HS-27A (cell line): ENCODE measurements at places on chromosomes 1 and 21.

DNA sequence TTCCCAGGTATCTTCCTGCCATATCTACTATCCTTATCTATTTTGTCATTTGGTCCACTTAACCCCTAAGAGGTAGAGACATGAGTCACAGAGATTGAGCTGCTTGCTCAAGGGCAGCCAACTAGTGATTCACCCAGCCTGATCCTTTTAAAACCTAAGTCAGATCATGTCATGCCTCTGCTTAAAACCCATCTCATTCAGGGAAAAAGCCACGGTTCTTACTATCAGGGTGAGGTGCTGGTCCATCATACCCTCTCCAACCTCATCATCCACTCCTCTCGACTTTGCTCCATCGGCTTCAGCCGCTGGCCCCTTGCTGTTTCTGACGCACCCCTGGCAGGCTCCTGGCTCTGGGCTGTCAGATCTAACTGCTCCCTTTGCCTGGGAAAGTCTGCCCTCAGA, 14.4 kb upstream of the PPP1R15B start:
- no peak for DNase-seq

GRCh38 chr1:53562291-53562980, 103.2 kb downstream of the DMRTB1 start:
- DNase-seq: no peak

GRCh38 chr1:82903626-82904025, 1095.3 kb downstream of the TTLL7 start:
- no peak for DNase-seq

DNA sequence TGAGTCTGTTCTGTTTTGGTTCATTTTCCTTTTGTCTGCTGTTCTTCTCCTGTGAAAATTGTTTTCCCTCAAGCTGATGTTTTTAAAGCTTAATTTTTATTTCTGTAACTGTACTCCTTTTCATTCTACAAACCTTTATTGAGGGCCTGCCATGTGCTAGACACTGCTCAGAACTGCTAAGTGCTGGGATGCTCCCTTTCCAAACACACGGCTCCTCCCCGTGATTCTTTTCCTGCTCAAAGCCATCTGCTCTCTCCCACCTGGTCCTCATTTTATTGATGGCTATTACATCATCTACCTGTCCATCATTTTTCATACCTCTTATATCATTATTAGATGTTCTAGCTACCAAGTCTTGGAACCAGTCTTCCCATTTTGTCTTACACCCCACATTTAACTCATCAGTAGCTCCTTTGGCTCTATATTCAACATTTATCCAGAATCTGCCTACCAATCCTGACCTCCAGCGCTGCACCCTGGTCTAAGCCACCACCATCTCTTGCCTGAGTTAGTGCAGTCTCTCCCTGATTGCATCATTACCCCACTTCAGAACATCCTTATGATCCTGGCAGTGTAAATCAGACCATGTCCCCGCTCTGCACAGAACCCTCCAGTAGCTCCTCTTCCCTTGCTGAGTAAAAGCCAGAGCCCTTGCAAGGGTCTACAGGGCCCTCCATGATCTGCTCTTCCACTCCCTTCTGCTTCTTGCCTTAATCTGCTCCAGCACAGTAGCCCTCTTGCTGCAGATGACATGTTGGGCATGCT, 118.1 kb downstream of the CACNA1E start:
- DNase-seq: no peak

- DNase-seq: no peak
These were observed 15.3 kb upstream of the SSX2IP start for GRCh38 chr1:84705513-84705912.

DNA sequence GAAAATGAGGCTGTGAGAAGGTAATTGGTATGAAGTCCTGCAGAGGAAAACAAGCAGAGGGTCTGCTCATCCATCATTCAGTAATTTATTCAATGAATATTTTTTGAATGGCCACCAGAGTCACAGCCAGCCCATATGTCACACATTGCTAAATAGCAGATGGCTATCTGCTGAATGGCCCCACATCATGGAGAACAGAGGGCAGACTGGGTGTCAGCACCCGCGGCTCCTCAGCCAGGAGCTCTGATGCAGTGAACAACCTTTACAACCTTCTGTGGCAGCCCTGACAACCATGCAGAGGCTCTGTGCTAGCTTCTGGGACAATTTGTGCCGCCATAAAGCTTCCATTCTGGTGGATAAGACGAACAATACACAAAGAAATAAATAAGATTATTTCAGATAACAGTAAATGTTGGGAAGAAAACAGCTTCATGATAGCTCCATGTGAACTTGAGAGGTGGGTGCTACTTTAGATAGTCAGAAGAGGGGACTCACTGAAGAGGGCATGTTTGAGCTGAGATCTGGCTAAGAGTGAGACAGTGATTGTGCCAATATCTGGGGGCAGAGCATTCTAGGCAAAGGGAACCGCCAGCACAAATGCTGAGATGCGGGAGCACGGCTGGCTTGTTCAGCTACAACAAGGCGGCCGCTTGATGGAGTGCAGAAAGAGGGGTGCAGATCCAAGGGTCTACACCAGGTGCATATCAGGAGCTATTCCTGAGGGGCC, 2.8 kb upstream of the C1orf210 start:
- no peak for DNase-seq

DNA sequence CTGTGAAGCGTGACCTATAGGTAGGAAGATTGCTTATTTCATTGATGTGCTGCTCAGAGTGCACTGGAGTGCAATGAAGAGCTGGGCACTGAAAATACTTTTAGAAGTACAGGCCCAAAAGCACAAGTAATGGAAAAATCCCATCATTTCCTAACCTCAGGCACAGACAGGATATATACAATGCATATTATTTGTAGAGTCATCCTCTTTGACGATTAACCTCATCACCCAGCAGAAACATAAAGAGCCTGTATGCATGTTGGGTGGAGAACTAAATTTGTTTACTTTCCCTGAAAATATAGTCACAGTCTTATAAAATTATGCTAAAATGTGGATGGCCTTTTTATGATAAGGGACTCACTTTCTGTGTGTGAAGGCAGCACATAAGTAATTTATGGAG, 98.1 kb downstream of the TNNI3K start:
- DNase-seq: no peak
